ENCODE measurements at places on chromosomes 16 and 17.
A peak's percentile ranks its signal among the peaks of the same experiment; 100 is the strongest.

- DNase-seq = peak; percentile 20
Observed at GRCh38 chr17:66275651-66276050, 26.8 kb upstream of the PRKCA start.

DNA sequence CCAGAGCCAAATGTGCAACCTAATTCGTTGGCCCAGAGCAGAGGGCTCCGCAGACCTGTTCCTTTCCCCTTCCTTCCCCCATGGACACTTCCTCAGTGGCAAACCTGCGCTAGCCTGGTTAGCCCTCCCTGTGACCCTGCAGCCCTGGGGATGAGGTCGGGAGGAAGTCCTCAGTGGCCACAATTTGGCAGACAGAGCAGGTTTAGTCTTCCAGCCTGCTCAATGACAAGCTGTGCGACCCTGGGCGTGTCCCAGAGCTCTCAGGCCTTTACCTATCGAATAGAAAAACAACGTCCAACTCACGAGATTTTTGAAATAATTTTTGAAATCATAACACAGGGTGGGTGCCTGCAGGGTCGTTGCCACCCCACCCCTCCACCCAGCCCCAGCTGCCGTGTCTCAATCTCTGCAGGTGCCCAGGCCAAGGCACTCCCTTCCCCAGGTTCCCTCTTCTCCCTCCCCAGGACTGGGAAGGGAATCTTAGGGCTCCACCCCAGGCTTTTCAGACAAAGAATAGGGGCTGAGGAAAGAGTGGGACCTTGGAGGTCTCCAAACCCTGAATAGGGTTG is 1.4 kb downstream of the HBM start:
- DNase-seq = no peak

- no peak for DNase-seq
Observed at GRCh38 chr16:49835161-49835777, 20.6 kb downstream of the ZNF423 start.

DNA sequence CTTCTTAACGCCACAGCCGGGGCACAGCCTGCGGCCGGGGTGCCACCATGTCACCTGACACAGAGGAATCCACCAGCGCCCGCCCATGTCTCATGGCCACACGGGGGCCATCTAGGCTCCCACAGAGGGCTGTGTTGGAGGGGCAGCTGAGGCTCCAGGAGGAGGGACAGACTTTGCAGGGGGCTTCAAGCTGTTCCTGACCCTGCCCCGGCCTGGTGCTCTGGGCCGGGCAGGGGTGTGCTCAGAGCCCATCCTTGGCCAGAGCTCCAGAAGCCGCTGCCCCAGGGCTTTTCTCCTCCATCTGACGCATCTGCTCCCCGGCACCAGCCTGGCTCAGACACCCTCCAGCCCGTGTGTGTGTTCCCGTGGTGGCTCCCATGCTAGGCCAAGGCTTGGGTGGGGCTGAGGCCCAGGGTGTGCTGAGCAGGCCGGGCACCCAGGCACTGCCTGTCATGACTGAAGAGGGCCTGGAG is 7.8 kb upstream of the SLC38A10 start:
- DNase-seq = no peak

- DNase-seq = no peak
Observed at GRCh38 chr17:28550858-28551257, 1.6 kb downstream of the UNC119 start.

GRCh38 chr16:52090080-52090479 is 456.9 kb downstream of the TOX3 start:
- no peak for DNase-seq

GRCh38 chr16:47978491-47979163 is 177.2 kb downstream of the ABCC12 start:
- no peak for DNase-seq

DNA sequence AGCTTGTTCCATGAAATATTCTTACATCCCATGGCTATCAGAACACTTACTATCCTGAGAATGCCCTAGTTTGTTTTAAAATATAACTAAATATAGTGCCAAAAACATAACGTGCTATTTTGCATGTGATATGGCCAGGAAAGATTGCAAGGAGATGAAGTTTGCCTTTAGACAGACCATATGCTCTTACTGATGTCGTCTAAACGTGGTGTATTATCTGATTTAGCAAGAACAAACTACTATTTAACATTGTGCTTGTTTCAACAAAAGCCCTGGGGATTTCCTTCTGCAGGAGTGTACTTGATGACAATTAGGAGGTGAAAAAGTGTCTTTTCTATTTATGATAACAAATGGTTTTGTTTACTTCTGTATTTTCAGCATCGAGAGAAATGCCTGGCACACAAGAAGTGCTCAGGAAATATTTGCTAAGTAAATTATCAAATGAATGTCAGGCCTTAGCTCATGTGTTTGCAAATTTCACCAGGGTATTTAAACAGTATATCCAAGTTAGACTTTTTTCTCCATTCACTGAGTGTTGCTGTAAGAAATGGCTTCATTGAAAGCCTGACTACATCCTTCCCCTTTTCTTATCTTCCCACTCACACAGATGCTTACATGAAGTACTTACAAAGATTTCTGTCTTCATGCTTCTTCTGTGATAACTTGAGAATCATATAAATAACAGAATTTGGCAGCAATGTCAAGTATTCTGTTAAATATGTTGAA is 1033.6 kb downstream of the CDH8 start:
- no peak for DNase-seq

Measured in suppressor macrophage treated with lipopolysaccharide for 1 hour (primary cell).